ENCODE measurements at places on chromosomes 4 and X. TPM values are rescaled to one million over a fixed set of nuclear protein-coding genes. Genes with fewer than 3 reads are reported as not detected.
A peak's percentile ranks its signal among the peaks of the same experiment; 100 is the strongest.

GYG2 gene
- 3.9 TPM for total RNA-seq

AIMP1 gene
- total RNA-seq = 27.6 TPM

GRCh38 chr4:151197247-151197646, 79.7 kb upstream of the PRSS48 start:
- peak; percentile 49 for DNase-seq

CTAG2 gene
- total RNA-seq = not detected

SPATA18 gene
- total RNA-seq = 18.1 TPM

- DNase-seq = peak; percentile 94
These were observed at the start of gene ALPK1 for GRCh38 chr4:112296949-112297880. TSS of gene ALPK1 (plus strand) at chr4:112297369.

- peak; percentile 4 for DNase-seq
These were observed 265.4 kb upstream of the ADGRL3 start for GRCh38 chr4:60934566-60935295.

RIBC1 gene
- 0.32 TPM for total RNA-seq

HMGN5 gene
- total RNA-seq = 2.6 TPM

MTMR1 gene
- total RNA-seq = 30.2 TPM

BRS3 gene
- not detected for total RNA-seq

DNA sequence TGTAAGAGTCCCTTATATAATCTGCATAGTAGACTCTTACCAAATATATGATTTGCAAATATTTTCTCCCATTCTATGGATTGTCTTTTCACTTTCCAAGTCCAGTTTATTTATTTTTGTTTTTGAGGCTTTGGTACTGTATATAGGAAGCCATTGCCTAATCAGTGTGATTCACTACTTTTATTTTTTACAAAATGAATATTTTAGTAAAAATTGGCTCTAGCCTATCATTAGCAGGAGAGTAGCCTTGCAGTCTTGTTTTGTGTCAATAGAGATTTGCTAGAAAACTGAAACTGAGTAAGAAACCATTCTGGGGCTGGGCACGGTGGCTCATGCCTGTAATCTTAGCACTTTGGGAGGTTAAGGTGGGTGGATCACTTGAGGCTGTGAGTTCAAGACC, 199.9 kb upstream of the MAB21L2 start:
- DNase-seq = no peak

METAP1 gene
- total RNA-seq = 62.6 TPM

DNA sequence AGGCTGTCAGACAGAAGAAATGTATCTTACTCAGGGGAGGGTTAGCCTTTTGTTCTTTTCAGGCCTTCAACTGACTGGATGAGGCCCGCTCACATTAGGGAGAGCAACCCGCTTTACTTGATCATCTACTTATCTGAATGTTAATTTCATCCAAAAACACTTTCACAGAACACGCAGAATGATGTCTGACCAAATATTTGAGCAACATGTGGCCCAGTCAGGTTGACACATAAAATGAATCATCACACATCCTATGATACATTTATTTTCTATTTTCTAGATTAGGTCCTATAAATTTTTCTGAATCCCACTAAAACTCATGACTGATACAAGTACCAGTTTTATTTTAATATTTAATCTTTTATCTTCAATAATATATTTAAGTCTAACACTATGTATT, 260.3 kb downstream of the IL15 start:
- no peak for DNase-seq

DNA sequence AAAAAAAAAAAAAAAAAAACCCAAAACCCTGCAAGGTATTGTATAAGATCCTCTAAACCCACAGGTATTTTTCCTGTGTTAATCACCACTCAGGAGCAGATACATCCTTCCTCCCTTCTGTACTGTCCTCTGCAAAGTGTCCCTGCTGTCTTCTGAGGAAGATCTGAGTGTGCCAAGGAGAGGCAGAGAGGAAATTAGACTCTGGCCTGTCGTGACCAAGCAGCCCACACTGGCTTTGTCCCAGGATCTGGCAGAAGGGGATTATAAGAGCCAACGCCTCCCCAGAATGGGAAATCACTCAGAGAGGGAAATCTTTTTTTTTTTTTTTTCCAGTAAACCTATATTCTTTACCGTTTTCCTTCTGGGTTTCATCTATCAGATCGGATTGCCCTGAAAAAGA, 39.6 kb downstream of the PTCHD1 start:
- DNase-seq = no peak

GLOD5 gene
- not detected for total RNA-seq

GRCh38 chr4:65671372-65671771, 1.1 kb upstream of the EPHA5 start:
- DNase-seq = no peak

GRCh38 chrX:10360116-10360515, 203.3 kb downstream of the CLCN4 start:
- DNase-seq = no peak

- DNase-seq = peak; percentile 20
These were observed 1.8 kb downstream of the CAMK2D start for GRCh38 chr4:113759696-113760093.

- no peak for DNase-seq
These were observed 688.0 kb downstream of the PCDH19 start for GRCh38 chrX:99722094-99722493.

DNA sequence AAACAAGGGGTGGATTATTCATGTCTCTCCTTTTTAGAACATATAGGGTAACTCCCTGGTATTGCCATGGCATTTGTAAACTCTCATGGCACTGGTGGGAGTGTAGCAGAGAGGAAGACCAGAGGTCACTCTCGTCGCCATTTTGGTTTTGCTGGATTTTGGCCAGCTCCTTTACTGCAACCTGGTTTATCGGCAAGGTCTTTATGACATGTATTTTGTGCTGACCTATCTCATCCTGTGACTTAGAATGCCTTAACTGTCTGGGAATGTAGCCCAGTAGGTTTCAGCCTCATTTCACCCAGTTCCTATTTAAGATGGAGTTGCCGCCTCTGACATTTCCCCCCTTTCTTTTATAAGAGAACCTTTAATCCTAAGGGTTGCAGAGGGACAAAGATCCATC, 45.8 kb downstream of the MGST2 start:
- DNase-seq = no peak

ASB5 gene
- total RNA-seq = 7.4 TPM

DNA sequence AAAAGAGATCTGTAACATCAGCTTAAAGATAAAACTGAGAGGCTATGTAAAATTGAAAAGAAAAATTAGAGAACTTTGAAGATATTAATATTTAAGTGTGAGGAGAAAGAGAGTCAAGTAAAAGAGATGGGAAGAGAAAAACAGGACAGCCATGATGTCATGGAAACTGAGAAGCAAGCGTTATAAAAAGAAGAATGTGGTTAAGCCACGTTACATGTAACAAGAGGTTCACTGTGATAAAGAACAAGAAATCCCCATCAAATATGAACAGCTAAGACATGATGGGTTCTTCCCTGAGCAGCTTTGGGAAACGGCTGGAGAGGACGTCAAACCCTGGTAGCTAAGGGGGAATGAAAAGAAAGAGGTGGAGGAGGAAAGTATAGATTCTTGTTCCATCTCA, 1269.3 kb upstream of the TENM3 start:
- DNase-seq = no peak

ACE2 gene
- total RNA-seq = not detected

STARD8 gene
- total RNA-seq = 0.97 TPM

GRCh38 chrX:12770440-12770839, 20.8 kb upstream of the PRPS2 start:
- peak; percentile 34 for DNase-seq

- DNase-seq = no peak
These were observed 280.3 kb upstream of the KLF3 start for GRCh38 chr4:38383646-38384121.

FOXO4 gene
- total RNA-seq = 4.3 TPM

DNA sequence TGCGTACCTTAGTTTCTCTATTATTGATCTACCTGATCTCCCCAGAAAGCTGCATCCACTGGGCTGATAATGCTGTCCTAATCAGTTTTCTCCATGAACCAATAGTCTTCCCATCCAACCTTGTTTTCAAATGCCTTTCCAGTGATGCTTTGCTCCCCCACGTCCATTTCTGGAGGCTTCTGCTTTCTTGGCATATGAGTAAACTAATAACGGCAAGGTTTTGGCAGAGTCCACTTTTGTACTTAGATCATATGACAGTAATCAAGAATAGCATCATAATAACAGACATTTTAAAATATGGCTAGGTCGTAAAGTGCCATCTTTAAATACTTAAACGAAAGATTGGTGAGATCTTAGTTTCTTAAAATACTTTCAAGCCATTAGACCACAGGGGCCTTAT, 38.4 kb upstream of the FAM9B start:
- DNase-seq = peak; percentile 69

- DNase-seq = no peak
These were observed 95.5 kb upstream of the ATP6AP2 start for GRCh38 chrX:40485102-40485826.

NSUN7 gene
- total RNA-seq = 0.86 TPM

- no peak for DNase-seq
These were observed 23.6 kb downstream of the TNIP2 start for GRCh38 chr4:2732526-2732925.

DNA sequence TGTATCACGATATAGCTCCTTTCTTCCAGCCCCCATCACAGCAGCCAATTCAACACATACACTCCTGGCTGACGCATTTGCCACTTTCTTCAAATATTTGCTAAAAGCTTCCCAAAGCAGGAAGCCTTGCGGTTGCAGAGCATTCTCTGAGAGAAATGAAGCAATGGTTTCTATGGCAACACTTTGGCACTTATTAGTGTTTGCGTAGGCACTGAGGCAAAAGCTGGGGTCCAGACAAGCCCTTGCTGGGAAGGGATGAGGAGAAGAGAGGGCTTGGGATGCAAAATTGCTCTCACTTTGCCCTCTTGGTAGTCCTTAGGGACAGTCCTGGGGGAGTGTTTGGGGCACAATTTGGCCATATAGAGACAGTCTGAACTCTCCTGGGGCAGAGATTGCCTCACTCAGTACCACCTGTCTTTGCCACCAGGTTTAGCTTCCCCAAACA, 55.0 kb upstream of the PAK3 start:
- DNase-seq = peak; percentile 87

DNA sequence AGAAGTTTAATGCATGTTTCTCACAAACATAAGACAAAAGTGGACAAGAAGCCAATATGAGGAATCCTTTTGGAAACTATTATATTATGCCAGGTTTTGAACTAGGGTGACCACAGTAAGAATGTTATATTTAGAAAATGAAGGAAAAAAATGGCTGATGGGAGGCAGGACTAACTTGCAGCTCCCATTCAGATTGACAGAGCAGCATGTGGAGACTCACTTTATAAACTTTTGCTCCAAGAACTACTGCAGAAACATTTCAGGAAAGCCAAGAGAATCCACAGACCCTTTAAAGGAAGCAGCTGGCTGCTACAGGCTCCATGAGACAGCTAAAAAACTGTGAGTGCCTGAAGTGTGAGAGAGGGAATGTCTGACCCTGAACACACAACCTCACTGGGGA, 738.6 kb upstream of the GRIA3 start:
- no peak for DNase-seq

MCTS1 gene
- 37.4 TPM for total RNA-seq

GRCh38 chr4:26701786-26702227, 117.9 kb downstream of the TBC1D19 start:
- peak; percentile 26 for DNase-seq

DNA sequence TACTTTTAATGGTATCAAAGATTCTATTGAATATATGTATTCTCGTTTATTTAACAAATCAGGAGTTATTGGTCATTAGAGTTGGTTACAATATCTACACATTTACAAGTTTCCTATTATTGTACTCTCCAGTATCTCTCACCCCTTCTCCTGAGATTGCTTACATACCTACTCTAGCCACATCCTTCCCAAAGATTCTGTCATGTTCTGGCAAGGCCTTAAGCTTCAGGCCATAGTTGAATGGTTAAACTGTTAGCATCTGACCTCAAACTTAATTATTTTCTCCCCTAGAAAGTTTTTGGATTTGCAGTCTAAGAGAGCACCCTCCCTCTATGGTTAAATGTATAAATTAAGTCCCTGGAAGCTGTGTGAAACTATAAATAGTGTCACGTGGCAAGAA, 784.2 kb downstream of the GLUD2 start:
- peak; percentile 36 for DNase-seq

DNA sequence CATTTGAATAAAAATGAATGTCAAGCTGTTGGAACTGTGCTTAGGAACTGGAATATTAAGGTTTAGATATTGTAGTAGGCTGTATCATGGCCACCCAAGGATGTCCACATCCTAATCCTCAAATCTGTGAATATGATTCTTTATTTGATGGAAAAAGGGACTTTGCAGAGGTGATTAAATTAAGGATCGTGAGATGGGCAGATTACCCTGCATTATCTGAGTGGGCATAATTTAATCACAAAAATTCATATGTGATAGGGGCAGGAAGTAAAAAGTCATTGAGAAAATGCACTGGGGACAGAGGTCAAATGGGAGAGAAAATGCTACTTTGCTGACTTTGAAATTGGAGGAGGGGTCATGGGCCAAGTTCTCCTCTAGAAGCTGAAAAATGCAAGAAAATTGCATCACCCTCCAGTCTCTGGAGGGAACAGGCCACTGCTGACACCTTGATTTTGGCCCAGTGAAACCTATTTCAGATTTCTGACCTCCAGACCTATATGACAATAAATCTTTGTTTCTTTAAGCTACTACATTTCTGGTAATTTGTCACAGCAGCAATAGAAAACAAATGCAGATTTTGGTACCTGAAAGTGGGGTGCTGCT, 521.4 kb downstream of the PCDH7 start:
- DNase-seq = no peak

MAGEA12 gene
- not detected for total RNA-seq

GRCh38 chr4:61753739-61754138, 553.6 kb downstream of the ADGRL3 start:
- DNase-seq = no peak

DNA sequence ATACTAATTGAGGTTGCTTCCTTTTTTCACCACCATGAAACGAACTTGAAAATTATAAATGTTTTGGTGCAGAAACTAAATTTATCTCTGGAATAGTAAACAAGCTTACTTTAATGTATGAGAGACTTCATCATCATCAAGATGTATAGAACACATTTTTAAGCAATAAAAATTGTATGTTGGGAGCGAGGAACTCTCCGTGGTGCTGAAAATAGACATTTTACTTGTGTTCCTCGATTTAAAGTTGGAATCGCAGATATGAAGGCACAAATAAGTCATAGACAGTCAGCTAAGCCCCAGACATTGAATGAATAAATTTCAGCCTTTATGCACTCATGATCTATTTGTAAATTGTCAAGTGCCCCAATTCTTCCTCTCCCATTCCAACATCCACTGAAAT, 310.7 kb downstream of the STK32B start:
- peak; percentile 44 for DNase-seq

UNC5C gene
- total RNA-seq = under 0.01 TPM

KLF8 gene
- 3.0 TPM for total RNA-seq

- DNase-seq = no peak
These were observed 136.6 kb downstream of the AFF1 start for GRCh38 chr4:87071401-87071800.

Measured in fibroblast of villous mesenchyme (primary cell).